ENCODE measurements at places on chromosomes 1 and 21. TPM values are rescaled to one million over a fixed set of nuclear protein-coding genes. Genes with fewer than 3 reads are reported as not detected.

The EDN2 gene
- total RNA-seq: 0.78 TPM

The DPT gene
- 52.2 TPM for total RNA-seq

The LMOD1 gene
- total RNA-seq: 31.4 TPM

The LYST gene
- 7.3 TPM for total RNA-seq

The PCAT6 gene
- not detected for total RNA-seq

The CD5L gene
- 0.19 TPM for total RNA-seq

The VAV3 gene
- 2.0 TPM for total RNA-seq

The OR2L5 gene
- total RNA-seq: not detected

DNA sequence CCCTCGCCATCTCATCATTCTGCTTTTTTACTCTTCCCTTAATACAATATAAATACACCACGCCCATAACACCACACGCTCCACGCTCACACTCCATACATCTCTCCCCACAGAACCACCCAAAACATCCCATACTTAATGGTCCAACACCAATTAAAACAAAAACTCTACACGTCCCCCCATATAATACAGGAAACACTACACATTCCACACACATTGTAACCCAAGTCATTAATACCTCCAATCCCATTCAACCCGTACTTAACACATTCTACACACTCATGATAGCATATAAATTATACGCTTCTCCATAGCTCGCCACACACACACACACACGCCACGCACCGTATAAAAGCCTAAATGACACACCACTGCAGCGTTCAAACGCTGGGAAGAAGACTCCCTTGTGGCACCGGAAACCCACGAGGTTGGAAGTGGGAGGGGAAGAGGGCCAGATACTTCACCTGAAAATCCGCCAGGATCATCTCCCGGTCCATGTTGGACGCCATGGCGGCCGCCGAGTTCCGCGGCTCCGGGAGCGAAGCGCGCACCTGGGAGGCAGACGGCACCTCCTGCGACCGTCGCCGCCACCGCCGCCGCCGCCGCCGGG lies 659 bp downstream of the FAF1 start:
- H3K36me3 ChIP-seq: no peaks in the 10 kb centered on the region
- H3K27ac ChIP-seq: peak overlapping the region; percentile 81
- H3K4me1 ChIP-seq: no peaks in the 10 kb centered on the region
- peak overlapping the region; percentile 73 for H3K4me3 ChIP-seq
- no peak for DNase-seq

GRCh38 chr1:147722124-147722523 lies 38.3 kb downstream of the GJA5 start:
- H3K4me1 ChIP-seq: peaks cover 3% of the 10 kb centered on the region
- H3K36me3 ChIP-seq: no peaks in the 10 kb centered on the region
- no peak overlapping the region for H3K27ac ChIP-seq
- no peaks in the 10 kb centered on the region for H3K27me3 ChIP-seq
- no peak overlapping the region for H3K4me3 ChIP-seq

- no peaks in the 10 kb centered on the region for H3K27me3 ChIP-seq
- H3K4me3 ChIP-seq: no peak overlapping the region
These were observed 52.5 kb downstream of the LRRC8D start for GRCh38 chr1:89873288-89873687.

DNA sequence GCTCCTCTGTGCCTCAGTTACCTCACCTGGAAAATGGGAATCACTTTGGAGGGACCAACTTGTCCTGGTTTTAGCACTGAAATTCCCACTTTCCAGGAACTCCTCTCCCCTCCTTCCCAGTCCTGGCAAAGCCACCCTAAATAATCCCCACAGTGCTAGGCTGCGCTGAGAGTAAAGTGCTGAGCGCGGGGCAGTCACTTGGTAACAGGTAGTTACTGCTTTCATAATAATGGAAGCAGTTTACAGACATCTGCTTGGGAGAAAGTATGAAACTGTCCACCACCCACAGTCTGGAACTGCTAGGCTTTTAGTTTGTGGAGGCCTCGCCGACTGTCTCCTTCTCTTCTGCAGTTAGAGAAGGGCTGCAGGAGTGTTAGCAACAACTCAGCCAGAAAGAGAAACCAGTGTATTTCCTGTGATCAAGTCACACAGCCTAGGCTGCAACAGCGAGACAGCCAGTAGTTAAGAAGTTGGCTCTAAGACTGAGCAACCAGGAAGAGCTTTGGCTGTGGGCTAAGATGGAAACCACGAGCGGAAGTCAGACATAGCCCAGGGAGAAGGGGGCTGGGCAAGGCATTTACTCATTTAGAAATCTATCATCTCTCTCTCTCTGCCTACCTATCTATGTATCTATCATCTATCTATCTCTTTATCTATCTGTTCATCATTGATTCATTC lies 30.8 kb upstream of the ABCG1 start:
- H3K36me3 ChIP-seq: no peaks in the 10 kb centered on the region
- H3K4me3 ChIP-seq: no peak overlapping the region
- H3K27ac ChIP-seq: no peak overlapping the region
- DNase-seq: peak; percentile 60

- no peak overlapping the region for H3K27ac ChIP-seq
- H3K4me3 ChIP-seq: no peak overlapping the region
- DNase-seq: no peak
These were observed 23.8 kb downstream of the TMCC2 start for GRCh38 chr1:205251576-205251975.

DNA sequence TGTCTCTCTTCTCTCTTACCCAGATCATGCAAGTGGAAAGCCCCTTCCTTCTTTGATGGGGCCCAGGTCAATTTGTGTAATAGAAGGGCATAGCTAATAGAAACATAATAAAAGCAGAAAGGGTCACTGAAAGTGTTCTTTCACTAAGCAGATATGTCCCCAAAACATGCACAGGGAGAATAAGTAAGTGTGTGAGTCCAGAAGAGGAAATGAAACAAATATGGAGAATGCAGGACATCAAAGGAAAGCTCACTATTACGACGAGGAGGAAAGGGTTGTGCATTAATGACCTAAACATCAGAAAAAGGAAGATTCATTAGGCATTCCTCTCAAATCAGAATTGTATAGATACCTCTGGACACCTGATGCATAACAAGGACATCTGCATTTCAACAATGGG lies 81.4 kb upstream of the SMYD2 start:
- H3K27ac ChIP-seq: no peak overlapping the region
- DNase-seq: no peak
- H3K4me1 ChIP-seq: no peaks in the 10 kb centered on the region

DNA sequence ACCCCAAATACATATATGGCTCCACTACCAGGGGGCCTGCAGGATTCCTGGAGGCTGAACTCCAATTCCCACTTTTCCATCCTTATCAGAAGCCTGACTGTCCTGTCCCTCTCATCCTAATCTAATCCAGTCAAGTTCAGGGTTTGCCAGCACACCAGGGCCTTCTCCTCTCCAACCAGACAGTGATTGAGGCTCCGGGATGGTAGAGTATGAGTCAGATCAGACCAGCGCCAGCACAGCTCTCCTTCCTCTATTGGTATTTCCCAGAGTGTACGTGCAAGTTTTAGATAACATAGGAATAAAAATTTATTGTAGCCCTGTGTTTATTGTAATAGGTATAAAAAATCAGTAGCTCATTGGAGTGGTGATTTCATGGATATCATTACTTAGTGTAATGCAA lies 24.5 kb upstream of the RCSD1 start:
- no peaks in the 10 kb centered on the region for H3K27me3 ChIP-seq
- no peak overlapping the region for H3K27ac ChIP-seq
- no peak overlapping the region for H3K4me3 ChIP-seq
- no peaks in the 10 kb centered on the region for H3K4me1 ChIP-seq

DNA sequence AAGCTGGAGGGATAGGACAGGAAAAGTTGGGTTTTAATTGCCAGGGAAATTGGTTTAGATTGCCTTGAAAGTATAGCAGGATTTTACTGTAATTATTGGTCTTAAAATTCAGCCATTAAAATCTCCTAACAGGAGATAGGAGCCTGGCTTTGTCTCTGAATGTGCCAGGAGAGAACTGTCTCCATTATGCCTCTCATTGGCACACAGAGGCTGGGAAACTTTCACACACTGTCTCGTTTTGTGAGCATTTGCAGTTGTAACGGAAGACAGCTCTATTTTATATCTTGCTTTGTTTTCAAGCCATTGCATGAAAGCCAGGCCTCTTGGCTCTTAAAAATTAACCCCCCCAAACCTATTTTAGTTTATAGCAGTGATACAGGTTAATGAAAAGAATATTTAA lies 12.5 kb downstream of the DNAJC6 start:
- no peaks in the 10 kb centered on the region for H3K27me3 ChIP-seq
- no peak overlapping the region for H3K27ac ChIP-seq
- no peaks in the 10 kb centered on the region for H3K4me1 ChIP-seq
- no peaks in the 10 kb centered on the region for H3K36me3 ChIP-seq
- DNase-seq: no peak

DNA sequence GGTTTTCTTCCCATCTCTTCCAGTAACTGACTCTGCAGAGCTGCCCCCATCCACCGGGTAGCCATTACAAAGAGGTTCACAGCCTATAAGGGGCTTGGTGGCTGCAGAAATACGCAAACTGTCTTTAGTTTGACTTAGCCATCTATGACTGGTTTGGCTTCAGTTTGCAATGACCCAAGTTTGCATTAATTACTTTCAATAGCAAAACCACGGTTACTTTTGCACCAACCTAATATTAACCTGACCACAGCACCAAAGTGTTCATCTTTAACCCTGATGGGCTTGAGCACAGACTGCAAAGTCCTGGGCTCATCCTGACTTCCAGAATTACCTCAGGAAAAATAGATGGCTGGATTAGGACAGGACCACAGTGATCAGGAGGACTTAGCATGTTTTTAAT lies 2.2 kb upstream of the HAO2 start:
- H3K4me1 ChIP-seq: no peaks in the 10 kb centered on the region
- H3K27ac ChIP-seq: no peak overlapping the region
- no peak overlapping the region for H3K4me3 ChIP-seq

- no peak for DNase-seq
- no peak overlapping the region for H3K4me3 ChIP-seq
- no peaks in the 10 kb centered on the region for H3K27me3 ChIP-seq
- no peaks in the 10 kb centered on the region for H3K4me1 ChIP-seq
These were observed 210.3 kb downstream of the KCTD3 start for GRCh38 chr1:215777370-215777925.

DNA sequence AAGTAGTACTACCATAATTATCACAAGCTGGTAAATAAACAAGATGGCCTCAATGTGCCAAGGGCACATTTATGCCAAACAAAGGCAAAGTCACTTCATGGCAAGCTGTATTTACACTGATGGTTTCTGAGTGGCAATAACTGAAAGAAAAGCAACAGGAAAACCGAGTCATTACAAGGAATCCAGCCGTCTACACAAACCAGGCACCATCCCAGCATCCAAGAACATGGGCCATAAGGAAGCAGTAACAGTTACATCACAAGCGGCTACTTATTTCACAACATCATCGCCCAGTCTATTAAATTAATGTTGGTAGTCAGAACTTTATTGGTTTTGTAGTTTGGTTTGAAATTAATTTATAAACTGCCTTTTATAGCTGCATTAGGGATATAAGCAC lies 214.2 kb downstream of the RERE start:
- no peak overlapping the region for H3K4me3 ChIP-seq
- no peaks in the 10 kb centered on the region for H3K36me3 ChIP-seq
- peaks cover 28% of the 10 kb centered on the region for H3K4me1 ChIP-seq
- no peak for DNase-seq
- no peaks in the 10 kb centered on the region for H3K27me3 ChIP-seq

DNA sequence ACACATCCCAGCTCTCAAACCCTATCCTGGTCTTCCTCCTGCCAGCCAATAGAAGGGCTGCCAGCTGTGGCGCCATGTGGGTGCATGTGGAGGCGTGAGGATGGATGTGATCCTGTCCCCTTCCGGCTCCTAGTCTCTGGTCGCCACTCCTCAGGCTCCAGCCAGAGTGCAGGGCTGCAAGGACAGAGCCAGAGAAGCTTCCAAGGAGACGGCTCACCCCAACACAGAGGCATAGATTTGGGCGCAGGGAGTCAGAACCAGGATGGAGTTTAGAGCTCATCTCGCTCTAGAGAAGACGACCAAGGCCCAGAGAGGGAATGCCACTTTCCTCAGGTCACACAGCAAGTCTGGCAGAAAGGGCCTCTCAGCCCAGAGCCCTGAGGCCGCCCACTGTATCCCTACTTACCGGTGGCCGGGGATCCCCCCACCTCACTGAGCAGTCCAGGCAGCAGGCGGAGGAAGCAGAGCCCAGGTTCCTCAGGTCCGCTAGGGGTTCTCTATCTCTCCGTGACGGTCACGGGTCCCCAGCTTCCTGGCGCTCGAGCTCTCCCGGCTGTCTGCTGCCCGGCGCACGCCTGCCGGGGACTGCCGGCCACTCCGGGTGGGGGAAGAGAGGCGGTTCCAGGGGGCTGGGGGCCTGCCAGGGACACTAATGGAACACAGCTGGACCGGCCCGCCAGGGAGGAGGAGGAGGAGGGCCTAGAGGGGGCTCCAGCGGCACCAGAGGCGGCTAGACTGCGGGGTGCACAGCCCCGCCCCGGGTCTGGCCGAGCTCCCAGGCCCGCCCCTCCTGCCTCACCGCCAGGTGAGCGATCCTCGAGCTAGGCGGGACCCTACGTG lies at the start of gene COL16A1:
COL16A1 (minus strand) TSS at position 587 of the 840 bp plus-strand sequence. CDS start 1,824 bp downstream, outside the sequence.
- H3K4me3 ChIP-seq: peak within 1 kb of the TSS; percentile 42
- H3K27ac ChIP-seq: peak within 1 kb of the TSS; percentile 76
- peak; percentile 85 for DNase-seq
- no peaks in the 10 kb centered on the region for H3K36me3 ChIP-seq

DNA sequence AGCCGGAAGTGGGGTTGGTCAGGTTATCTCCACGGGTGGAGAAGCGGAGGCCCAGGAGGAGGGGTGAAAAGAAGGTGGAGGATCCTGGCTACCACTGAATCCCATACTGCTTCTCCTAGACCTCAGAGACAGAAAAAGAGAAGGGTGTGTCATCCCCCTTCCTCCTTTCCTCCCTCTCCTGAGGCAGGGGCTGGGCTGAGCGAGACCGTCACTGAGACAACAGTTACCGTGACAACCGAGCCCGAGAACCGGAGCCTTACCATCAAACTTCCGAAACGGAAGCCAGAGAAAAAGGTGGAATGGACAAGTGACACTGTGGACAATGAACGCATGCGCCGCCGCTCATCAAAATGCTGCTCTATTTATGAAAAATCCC lies 42.1 kb upstream of the NBPF3 start:
- no peak for DNase-seq
- H3K27me3 ChIP-seq: no peaks in the 10 kb centered on the region
- no peak overlapping the region for H3K27ac ChIP-seq

DNA sequence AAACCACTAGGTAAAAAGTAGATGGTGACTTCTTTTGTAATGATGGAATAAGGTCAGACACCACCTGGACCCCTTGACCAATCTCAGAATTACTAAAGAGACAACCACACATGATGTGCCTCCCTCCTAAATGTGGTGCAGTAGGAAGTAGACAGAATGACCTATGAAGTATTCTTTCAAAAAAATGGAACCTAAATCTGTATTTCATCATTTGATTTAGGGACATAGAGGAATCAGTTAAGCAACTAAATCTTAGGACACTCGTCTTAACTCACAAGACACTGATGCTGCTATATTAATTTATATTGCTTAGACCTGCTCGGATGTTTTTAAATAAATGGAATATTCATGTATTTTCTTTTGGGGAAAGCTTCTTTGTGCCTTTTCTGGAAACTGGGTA lies 80.9 kb upstream of the IRF2BP2 start:
- no peaks in the 10 kb centered on the region for H3K36me3 ChIP-seq
- H3K4me3 ChIP-seq: no peak overlapping the region
- H3K27me3 ChIP-seq: no peaks in the 10 kb centered on the region
- H3K4me1 ChIP-seq: no peaks in the 10 kb centered on the region
- H3K27ac ChIP-seq: no peak overlapping the region

- no peaks in the 10 kb centered on the region for H3K27me3 ChIP-seq
- no peaks in the 10 kb centered on the region for H3K36me3 ChIP-seq
- H3K4me1 ChIP-seq: no peaks in the 10 kb centered on the region
- no peak overlapping the region for H3K27ac ChIP-seq
These were observed 11.1 kb downstream of the PROK1 start for GRCh38 chr1:110462093-110462492.
